SHP77 (cell line): ENCODE measurements at places on chromosomes 12 and 14.

DNA sequence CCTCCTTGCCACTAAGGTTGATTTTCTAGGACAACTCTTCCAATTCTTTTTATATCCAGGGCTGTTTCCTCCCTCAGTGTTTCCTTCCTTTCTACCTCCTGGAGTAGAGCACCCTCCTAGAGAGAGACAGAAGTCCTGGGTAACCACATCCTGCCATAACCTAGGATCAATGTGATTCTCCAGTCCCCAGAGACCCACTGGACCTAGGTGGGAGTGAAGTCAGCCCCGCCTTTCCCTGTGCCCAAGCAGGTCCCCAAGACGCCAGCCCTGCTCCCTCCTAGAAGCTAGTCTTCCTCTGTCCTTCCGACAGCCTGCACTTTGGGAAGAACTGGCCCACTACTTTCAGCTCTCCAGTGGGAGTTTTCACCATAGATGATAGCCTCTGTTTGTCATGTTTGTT, 166.8 kb upstream of the PLEKHG7 start:
- DNase-seq: no peak

GRCh38 chr12:62760779-62761178, 174.2 kb downstream of the PPM1H start:
- DNase-seq: no peak

DNA sequence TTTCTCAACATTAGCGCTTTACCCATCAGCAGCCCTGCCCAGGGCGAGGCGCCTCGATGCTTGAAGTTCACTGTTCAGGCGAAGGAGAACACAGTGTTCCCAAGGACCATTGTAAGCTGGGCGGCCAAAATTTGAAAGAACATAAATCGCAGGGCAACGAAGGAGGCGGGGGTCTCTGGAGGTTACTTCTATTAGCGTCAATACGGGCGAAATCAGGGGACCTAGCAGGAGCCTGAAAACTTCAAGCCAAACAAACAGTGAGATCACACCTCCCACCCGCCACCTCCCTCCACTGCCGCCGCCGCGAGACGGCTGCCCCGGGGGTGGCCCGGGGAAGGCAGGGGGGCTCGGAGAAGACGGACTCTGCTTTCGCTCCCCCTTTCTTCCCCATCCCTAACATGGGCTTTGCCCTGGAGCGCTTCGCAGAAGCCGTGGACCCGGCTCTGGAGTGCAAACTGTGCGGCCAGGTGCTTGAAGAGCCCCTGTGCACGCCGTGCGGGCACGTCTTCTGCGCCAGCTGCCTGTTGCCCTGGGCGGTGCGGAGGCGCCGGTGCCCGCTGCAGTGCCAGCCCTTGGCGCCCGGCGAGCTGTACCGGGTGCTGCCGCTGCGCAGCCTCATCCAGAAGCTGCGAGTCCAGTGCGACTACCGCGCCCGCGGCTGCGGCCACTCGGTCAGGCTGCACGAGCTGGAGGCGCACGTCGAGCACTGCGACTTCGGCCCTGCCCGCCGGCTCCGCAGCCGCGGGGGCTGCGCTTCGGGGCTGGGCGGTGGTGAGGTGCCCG, at the start of gene PDZRN4:
PDZRN4 (plus strand) TSS at position 263 of the 783 bp plus-strand sequence.
- no peak for DNase-seq

GRCh38 chr14:34336501-34336900, 125.5 kb downstream of the SPTSSA start:
- no peak for DNase-seq

DNA sequence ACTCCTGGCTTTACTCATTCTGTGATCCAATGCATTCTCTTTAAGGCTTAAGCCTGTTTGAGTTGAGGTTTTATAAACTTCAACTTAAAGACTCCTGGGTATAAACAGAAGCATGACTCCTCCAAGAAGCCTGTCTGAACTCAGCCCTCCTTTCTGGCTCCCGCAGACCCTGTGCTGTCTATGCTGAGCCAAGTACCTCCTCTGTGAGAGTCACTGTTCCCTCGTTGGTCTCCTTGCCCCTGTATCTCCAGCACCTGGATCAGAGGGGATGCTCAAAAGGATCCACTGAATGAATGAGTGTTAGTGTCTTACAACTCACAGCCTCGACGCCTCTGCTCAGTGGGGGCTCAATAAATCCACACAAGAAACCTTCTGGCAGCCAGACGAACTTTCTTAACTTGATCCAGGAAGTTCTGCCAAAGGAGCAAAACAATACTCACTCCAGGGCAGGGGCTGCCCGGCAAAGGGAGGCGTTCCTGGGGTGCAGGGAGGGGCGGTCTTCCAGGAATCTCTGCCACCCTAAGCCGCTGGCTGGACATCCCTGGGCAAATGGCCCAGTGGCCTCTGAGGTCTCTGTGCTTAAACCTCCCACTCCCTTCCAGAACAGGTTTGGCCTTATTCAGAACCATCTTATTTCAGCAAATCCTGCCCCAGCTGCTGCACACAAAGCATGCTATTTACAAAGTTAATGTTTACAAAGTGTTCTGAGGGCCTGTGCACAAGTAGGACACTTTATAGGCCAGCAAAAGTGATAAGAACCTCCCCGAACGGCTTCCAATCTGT, 32.9 kb downstream of the MAP1LC3B2 start:
- DNase-seq: no peak

DNA sequence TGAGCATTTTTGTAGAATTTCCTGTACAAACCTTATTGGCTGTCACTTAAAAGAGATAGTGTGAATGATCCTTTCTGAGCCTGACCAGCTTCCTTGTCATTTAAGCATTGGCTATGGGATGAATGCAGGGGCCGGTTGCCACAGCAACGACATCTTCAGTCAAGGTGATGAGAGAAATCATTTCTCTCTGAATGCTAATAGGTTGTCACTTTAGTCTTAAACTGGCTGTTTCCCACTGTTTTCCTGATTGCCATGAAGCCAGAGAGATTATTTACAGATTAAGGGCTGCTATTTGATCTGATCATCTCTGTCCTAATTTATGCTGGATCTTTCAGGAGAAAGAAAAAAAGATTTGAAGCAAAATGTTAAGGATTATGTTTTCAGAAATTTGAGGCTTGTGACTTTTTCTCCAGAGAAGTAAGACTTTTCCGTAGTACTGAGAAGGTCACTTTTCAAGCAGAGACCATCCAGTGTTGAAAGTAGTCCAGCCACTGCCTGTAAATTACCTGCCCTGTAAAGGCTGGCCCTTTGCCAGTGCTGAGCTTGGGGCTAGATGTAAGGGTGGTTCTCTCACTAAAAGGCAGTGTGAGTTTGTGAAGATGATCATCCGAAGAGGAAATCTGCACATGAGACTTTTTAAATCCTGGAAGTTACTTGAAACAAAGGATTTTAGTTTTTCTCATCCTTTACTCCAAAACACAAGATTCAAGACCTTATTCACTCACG, 235.6 kb downstream of the DACT1 start:
- DNase-seq: no peak

DNA sequence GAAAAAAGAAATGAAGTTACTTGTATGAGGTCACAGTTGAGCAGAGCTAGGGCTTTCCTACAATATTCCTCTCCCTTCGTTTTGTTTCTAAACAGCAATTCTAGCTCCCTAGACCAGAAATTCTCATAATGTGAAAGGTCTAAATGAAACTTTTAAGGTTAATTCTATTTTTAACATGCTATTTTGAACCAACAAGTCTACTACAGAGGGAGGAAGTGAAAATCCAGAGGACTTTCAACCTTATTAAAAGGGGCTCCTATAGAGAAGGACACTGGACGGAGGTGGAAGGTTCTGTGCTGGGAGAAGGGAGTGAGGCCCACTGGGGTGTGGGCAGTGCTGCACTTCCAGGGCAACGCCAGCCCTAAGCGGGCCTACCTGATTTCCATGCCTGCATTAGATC, 13.4 kb downstream of the GSG1 start:
- DNase-seq: no peak

GRCh38 chr14:100365741-100366140, 42.6 kb downstream of the SLC25A47 start:
- DNase-seq: no peak
